K562 (cell line): ENCODE measurements at places on chromosomes 16 and 17. TPM values are rescaled to one million over a fixed set of nuclear protein-coding genes. Genes with fewer than 3 reads are reported as not detected.

- DNase-seq = no peak
These were observed at the start of gene RSKR for GRCh38 chr17:28613931-28614381. Gene RSKR (minus strand): TSS chr17:28614185. CDS start chr17:28614161, 24 bp downstream.

DNA sequence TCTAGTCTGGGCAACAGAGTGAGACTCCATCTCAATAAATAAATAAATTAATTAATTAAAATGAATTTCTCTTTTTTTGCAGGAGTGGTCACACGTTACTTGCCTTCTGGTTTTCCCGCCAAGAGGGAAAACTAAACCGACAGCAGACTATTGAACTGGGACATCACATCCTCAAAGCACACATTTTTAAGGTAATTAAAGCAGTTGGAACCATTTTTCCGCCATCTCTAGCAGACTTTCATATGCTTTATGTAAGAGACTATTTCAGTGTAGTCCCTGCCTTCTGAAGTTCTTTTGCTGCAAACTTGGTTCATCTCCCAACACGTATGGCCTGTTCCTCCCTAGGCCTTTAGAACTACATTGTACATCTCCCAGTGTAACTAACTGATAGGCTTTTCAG lies 66.5 kb downstream of the CYB561 start:
- no peak for DNase-seq

GRCh38 chr16:87458424-87458915 lies 34.4 kb downstream of the ZCCHC14 start:
- no peak for DNase-seq

DNA sequence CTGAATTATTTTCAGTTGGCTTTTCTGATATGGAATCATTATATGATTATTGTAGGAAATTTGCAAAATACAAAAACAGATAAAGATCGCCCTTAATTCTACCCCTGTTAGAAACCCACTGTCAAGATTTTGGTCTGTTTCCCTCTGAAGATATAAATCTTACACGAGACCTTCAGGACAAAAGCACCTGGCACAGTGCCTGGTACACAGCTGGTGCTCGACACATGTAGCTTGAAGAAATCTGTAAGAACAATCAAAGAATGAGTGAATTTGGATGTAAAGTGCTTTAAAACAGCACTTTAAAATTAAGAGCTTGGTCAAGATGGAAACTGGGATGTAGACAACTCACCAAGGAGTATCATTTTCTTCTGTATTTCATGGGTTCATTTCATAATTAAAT lies 181.1 kb downstream of the C16orf78 start:
- no peak for DNase-seq

AGRP gene
- not detected in 2 replicates for total RNA-seq

- no peak for DNase-seq
These were observed 2.2 kb downstream of the FBXL19 start for GRCh38 chr16:30925632-30925987.

DNA sequence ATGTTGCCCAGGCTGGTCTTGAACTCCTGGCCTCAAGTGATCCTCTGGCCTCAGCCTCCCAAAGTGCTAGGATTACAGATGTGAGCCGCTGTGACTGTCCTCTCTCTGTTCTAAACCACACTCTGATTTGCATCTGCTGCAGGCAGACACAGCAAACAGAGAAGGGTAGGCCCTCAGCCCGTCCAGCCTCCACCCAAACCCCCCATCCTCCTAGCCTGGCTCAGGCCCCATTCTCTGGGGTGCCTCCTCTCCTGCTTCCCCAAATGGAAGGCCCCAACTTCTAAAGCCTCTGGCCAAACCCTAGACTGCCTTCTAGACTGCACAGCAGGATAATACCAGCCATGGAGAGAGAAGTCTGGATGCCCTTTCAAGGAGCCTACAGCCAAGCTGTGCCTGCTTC lies 4.1 kb upstream of the GFAP start:
- no peak for DNase-seq

SNF8 gene
- total RNA-seq = 124 and 130 TPM in 2 replicates

RHBDF1 gene
- 6.9 and 7.1 TPM in 2 replicates for total RNA-seq

- DNase-seq = no peak
These were observed 10.3 kb downstream of the CDRT4 start for GRCh38 chr17:15456972-15457722.

DNA sequence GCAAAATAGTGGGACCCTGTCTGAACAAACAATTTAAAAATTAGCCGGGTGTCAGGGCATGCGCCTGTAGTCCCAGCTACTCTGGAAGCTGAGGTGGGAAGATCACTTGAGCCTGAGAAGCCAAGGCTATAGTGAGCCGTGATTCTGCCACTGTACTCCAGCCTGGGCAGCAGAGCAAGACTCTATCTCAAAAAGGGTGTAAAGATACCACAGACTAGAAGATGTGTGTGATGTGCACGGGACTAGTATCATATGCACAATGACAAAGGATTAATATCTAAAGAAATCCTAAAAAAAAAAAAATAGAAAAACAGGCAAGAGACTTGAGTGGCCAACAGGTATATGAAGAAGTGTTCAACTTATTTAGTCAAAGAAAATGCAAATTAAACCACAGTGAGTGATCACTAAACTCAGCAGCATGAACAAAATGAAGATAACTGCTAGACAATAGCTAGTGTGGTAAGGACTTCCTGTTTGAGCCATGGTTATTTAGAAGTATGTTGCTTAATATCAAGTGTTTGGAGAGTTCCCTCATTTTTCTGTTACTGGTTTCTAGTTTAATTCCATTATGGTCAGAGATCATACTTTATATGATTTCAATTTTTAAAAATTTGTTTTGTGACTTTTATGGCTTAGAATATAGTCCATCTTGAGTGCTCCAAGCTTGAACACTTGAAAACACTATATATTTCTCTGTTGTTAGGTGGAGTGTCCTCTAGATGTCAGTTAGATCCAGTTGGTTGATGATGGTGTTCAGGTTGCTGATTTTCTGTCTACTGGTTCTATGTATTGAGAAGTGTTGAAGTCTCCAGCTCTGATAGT lies 14.7 kb upstream of the SLX4 start:
- DNase-seq = no peak
